ENCODE measurements at places on chromosomes 12 and 14.

GRCh38 chr14:30355431-30355913, 203.5 kb upstream of the G2E3 start:
- no peak for DNase-seq

- DNase-seq: peak; percentile 8
Observed at GRCh38 chr12:59382282-59383078, 213.3 kb upstream of the SLC16A7 start.

DNA sequence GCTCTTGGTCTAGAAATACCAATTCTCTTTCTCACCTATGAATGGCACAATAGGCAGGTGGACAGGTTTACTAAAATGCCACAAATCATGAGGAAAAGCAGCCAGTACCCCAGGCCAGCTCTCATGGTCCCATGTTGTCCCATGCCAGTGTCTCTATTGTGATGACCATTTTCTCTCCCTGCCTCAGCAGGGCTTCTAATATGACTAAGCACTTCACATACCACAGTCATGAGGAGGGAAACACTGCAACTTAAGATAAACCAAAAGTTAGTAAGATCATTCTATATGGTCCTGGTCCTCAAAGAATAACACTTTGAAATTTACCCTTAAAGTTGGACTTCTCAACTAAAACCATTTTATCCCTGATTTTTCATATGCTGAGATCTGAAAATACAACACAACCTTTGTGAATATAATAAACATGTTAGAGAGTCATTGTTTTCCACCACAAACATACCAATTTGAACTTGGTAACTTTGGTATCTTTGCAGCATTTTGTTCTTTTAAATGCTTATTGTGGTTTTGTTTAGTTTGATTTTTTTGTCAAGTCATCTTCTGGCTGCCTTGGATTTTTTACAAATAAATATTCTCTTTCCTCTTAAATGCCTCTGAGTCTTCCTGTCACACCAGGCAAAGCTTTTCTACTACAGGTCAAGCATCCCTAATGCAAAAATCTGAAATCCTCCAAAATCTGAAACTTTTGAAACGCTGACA, 3.6 kb downstream of the TTC5 start:
- DNase-seq: peak; percentile 18

- DNase-seq: peak; percentile 91
Observed at GRCh38 chr14:50060871-50061663, 55.3 kb downstream of the VCPKMT start.

GRCh38 chr12:117819160-117819559, 149.6 kb downstream of the KSR2 start:
- DNase-seq: no peak

DNA sequence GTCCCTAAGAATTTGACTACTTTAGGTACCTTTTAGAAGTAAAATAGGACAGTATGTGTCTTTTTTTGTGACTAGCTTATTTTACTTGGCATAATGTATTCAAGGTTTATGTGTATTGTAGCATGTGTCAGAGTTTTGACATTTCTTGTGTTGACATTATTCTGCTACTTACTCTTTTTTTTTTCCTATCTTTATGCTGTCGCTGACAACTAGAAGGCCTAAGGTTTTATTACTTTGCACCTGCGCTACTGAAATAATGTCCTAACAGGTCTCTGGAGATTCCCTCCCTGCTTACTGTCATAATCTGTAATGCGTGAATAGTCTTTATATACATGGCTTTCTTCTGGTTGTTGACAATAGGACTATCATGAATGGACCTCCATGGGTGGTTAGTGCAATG, 43.0 kb downstream of the PDE3A start:
- DNase-seq: no peak

DNA sequence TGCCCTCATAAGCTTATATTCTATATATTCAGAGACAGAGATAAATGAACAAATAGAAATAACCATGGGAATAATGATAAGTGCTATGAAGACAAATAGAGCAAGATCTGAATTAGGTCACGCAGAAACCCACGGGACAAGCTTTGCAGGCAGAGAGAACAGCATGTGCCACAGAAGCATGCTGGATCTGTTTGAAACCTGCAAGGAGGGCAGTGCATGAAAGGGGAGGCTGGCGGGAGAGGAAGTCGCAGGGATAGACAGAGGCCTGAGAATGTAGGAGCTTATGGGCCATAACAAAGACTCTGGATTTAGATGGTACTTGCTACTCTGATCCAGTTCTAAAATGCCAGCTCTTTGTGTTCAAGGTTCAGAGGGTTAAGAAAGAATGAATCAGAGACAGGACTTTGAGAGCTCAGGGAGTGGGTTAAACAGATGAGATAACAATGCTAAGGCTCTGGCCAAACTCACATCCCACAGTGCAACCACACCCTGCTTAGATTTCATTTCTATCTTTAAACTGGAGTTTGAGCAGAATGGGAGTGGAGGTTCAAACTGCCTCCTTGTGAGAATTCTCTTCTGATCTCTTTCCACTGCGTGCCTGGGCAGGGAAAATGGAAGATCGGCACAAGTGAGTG, 49.2 kb upstream of the PPP1R12A start:
- DNase-seq: peak; percentile 52

- peak; percentile 34 for DNase-seq
Observed at GRCh38 chr14:59101476-59101875, 87.0 kb upstream of the DAAM1 start.

GRCh38 chr14:50047274-50047676, 69.1 kb downstream of the VCPKMT start:
- DNase-seq: no peak

- peak; percentile 85 for DNase-seq
Observed at GRCh38 chr14:21038441-21039422, 3.4 kb upstream of the RNASE7 start.

DNA sequence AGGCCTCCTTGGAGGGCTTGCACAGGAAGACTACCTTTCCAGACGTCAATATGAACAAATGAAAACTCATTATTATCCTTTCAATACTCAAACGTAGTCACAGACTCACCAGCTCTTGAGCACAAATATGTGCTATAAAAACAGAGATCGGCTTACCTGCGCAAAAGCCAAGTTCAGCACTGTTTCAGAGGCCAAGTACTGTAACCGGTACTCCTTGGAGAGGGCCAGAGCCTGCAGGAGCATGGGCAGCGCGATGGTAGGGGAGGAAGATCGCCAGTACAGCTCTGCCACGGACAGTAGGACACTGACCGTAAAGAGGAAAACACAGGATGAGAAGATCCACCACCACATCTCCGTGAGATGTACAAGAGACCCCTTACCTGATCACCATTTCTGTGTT, 21.6 kb upstream of the CAMKK2 start:
- no peak for DNase-seq

DNA sequence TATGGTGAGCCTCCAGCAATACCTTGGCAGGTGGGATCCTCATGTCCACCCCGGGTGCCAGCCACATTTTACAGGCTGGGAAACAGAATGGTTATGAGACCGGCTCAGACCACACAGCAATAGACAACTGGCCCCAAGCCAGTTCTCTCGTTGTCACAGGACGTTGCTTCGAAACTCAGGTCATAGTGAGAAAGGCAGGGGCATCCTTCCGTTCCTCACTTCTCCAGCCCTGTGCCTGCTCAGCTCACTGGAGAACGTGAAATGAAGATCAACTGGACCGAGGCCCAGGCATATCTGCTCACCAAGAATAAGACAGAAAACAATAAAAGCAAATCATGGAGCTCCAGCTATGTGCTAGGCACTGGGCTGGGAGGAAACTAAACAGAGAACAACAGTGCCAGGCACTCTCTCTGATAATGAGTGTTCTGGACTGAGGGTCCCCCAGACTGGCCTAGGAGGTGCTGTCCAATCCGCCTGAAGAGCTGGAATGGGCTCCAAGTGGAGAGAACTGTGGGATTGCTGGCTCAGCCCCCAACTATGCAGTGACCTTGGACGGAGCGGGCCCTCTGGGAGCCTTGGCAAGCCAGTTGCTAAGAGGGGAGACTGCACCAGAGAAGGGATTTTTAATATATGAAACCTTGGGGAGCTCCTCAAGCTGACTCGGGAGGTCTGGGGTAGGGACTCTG, 18.8 kb upstream of the FAIM2 start:
- no peak for DNase-seq

GRCh38 chr12:122834104-122834920, 945 bp upstream of the HIP1R start:
- peak; percentile 72 for DNase-seq

DNA sequence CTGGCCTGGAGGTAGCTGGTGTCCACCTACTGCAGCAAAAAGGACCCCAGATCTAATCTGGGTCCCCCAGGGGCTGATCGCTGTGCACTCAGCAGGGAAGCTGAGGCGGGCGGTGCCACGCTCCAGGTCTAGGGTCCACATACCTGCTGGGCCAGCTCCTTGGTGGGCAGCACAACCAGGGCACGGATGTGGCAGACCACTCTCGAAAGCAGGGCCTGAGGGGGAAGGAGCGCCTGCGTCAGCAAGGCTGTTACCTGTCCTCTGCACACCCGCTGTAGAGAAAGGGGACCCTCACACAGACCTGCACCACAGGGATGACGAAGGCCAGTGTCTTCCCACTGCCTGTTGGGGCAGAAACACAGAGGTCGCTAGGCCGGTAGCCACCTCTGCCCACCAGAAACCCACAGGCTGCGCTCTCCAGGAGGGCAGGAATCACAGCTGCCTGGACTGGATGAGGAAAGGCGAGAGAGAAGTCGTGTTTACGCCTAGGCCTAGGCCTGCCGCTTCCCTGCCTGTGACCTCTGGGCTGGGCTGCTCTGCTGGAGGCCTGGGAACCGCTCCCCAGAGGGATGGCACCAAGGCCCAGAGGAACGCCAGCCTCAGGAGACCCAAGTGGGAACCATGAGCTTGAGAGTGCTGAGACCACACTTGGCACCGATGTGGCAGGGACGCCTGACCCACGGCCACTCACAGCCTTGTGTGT, 2.0 kb downstream of the DDX51 start:
- DNase-seq: no peak

GRCh38 chr12:116975779-116976393, 65.1 kb downstream of the FBXW8 start:
- peak; percentile 34 for DNase-seq

- no peak for DNase-seq
Observed at GRCh38 chr14:104228716-104229533, 90.5 kb downstream of the KIF26A start.

GRCh38 chr12:1310653-1311052, 283.7 kb downstream of the FBXL14 start:
- DNase-seq: no peak

GRCh38 chr14:79325071-79325470, 886.2 kb downstream of the DIO2 start:
- no peak for DNase-seq

DNA sequence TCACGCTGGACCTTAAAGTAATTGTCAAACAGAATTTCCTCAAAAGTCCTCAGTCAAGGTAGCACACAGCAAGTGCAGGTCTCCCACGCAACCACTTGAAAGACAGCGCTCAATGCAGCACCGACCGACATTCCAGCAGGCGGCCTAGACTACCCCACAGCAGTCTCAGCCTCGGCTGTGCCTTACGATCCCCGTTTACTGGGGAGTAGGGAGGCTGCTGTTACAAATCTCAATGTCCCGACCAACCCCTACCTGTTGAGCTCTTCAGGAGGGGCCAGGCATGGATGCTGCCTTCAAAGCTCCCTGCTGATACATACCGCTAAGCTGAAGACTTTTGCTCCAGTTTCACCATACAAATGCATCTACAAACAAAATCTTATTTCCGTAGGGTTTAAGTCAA, 21.8 kb downstream of the VPS37B start:
- DNase-seq: no peak

DNA sequence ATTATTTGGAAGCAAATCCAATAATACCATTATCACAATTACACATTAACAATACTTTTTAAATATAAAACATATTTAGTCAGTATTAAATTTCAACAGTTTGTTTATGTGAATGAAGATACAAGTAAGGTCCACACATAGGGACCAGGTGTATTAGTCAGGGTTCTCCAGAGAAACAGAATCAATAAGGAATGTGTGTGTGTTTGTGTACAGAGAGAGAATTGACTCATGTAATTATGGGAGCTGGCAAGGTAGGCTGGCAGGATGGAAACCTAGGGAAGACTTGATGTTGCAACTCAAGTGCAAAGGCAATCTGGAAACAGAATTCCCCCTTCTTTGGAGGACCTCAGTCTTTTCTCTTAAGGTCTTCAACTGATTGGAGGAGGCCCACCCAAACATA, 123.2 kb upstream of the OTX2 start:
- DNase-seq: no peak

- DNase-seq: peak; percentile 70
Observed at GRCh38 chr12:19739195-19739776, 300.0 kb downstream of the AEBP2 start.

- DNase-seq: peak; percentile 89
Observed at GRCh38 chr14:99809360-99809759, 16.1 kb downstream of the EML1 start.

DNA sequence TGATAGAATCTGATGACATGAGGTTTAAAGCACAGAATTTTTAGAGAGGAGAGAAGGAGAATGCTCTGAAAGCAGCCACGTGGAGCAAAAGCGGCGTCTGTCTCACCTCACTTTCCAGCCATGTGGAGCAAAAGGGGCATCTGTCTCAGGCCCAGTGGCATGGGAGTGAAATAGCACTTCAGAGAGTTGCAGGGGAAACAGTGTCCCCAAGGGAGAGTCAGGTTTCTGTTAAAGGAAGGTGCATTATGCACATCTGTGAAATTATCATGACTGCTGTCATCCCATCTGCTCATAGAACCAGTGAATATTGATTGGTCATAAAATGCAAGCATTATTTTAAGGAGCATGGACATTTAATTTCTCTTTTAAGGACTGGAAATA, 124.0 kb downstream of the BICD1 start:
- DNase-seq: no peak

DNA sequence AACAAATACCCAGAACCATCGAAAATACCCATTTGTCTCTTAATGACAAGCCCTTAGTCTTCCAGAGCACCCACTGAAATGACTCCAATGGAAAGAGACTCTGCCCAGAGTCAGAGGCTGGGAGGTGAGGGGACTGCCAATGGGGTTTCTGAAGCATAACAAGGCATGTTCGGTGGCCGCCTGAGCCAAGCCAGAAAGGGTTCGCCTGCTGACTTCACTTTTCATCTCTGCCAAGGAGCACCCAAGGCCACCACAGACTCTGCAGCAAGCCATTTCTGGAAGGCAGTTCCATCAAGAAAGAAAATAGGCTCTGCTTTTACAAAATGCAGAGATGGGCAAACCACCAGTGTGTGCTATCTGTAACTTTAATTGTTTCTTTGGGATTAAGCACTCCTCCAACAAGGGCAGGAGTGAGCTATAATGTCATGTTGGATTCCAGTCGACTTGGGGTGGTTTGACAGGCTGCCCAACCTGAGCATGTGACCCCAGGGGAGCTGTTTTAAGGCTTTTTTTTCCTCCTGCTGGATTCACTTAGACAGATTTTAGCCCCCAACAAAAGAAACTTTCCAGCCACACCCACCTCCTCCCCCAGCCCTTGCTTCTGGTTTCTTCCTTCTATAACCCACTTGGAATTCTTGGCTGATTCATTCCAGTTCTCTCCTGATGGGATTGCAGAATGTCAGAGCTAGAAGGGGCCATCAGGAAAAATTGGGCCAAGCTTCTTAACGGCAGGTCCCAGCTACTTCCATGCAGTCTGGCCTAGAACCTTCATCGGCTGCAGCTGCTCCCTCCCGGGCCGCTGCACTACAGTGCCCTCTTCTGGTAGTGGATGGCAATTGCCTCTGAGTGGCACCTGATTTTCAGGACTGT, 24.1 kb downstream of the CKAP4 start:
- DNase-seq: peak; percentile 92

GRCh38 chr14:39267608-39268005, 33.9 kb downstream of the MIA2 start:
- no peak for DNase-seq

All from GM03348 (cell line).